NK-92 treated with Interleukin-12 subunit alpha and Interleukin-12 subunit beta, amount 100 ng/mL, for 24 hours (cell line): ENCODE measurements at places on chromosomes 7 and 10.

DNA sequence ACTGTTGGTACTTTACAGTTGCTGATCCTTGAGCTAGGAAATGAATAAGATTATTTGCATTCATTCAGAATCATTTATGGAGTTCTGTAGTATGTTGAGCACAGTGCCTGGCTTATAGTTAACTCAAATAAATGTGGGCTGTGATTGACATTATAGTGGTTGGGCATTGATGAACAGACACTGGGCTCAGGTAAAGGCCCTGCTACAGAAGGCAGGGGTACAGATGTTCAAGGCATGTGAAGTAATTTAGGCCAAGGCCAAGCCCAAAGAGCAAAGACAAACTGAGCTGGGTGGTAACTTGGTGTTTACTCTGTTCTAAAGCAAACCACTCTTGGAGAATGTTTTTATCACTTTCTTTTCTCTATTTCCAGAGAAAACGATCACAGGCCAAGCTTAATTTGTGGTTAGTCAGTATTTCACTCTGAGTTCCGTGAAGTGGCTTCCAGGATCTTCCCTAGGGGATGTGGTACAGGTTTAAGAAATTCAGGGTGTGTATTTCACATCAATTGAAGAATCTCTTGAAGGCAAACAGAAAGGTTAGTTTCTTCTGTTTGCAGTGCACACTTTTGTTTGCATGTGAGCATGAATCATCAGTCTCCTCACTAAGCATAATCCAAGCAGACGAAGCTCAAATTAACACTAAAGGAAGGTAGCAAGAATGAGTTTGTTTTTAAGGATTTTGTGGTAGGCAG, 113.9 kb upstream of the PRR15 start:
- no peak for DNase-seq

GRCh38 chr10:80988755-80989154, 451.1 kb downstream of the SH2D4B start:
- DNase-seq = no peak

DNA sequence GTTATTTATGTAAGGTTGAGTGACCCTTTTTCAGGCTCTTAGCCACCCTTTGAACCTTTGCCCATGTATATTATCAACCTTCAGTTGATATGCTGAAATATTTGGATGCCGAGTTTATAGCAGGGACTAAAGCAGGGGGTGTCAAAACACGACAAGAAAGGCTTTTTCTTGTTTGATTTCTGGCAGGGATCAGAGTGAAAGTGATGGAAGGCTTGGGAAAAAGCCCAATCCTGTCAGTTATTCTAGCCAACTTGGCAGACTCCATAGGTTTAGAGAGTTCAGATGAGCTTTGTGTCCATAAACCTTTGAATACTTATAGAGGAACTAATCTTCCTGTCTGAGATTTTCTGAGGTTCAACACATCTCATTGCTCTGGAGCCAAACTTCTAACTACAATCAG, 47.5 kb downstream of the INHBA start:
- DNase-seq = no peak

GRCh38 chr7:156732091-156732625, 91.6 kb downstream of the RNF32 start:
- DNase-seq = no peak

GRCh38 chr10:27626890-27627289, 118.7 kb downstream of the MKX start:
- DNase-seq = no peak

- no peak for DNase-seq
These were observed 670.1 kb downstream of the MAGI2 start for GRCh38 chr7:78783179-78783962.

DNA sequence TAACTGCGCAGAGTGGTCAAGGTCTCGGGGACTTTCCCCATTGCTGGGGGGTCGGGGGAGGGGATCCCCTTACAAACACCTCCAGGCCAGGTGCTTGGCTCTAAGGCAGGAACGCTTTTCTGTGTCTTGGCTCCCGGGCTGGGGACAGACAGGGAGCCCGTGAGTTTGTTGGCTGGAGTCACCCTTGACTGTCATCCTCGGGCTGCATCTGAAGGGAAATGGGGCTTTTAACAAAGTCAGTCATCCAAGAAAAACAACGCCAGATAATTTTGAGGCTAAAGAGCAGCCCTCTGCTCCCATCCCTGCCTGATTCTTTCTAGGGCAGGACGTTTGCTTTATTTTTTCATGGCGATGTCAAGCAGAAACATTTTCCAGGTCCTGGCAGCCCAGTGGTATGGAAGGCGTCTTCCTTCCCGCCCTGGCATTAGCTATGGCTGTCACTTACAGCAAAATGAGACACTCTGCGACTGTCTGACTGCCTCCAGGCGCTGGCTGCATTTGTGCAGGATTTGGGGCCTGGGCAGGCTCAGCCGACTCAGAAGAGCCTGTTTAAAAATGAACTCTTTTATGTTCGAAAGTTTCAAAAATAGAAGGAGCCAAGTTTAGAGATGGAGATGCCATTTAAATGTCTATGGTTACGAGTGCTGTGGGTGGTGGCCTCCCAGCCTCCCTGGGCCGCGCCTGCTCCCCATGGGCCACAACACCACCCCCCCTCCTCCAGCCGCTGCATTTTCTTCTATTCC, 54.7 kb upstream of the TNS3 start:
- no peak for DNase-seq

- no peak for DNase-seq
These were observed 488.2 kb downstream of the SUGCT start for GRCh38 chr7:40622941-40623501.

GRCh38 chr10:110350812-110351211, 46.1 kb upstream of the SMNDC1 start:
- DNase-seq = no peak

DNA sequence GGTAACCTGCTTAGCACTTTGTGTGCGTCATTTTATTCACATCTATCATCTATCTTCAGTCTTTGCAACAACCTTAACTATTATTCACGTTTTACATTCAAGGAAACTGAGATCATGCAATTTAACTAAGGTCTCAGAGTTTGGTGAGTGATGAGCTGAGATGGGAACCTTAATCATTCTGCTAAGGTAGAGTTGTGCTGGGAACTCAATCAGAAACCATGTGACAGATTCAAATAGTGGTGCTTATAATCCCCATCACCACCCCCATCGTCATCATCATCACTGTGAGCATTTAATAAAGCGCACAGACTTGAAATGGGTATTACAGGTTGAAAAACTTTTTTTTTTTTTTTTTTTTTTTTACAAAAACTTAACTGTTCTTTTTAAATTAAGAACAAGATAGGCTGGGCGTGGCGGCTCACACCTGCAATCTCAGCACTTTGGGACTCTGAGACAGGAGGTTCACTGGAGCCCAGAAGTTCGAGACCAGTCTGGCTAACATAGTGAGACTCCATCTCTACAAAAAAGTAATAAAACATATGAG, 160.9 kb downstream of the PIP4K2A start:
- DNase-seq = no peak

- DNase-seq = no peak
These were observed 967.8 kb upstream of the SORCS1 start for GRCh38 chr10:108132303-108132702.

GRCh38 chr10:11325817-11326216, 285.6 kb downstream of the USP6NL start:
- DNase-seq = no peak

DNA sequence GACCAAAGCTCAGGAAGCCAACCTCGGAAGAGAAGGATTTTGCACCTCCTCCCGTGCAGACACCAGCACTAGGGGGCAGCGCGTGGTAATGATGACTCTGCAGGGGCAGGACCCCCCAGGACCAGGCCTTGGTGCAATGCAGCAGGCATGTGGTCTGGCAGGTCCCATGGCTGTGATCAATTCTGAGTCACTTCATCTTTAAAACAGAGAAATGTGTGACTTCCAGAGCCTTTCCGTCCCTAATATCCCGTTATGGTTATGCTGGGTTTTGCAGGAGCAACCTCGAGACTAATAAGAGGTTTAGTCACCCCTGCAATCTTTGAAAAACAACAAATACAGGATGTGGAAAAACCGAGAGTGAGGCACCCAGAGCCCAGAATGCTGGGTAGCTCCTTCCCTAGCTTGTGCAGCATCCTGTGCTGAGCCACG, 30.2 kb upstream of the GJD4 start:
- DNase-seq = no peak

- no peak for DNase-seq
These were observed 8.6 kb downstream of the SCIN start for GRCh38 chr7:12578930-12579640.

DNA sequence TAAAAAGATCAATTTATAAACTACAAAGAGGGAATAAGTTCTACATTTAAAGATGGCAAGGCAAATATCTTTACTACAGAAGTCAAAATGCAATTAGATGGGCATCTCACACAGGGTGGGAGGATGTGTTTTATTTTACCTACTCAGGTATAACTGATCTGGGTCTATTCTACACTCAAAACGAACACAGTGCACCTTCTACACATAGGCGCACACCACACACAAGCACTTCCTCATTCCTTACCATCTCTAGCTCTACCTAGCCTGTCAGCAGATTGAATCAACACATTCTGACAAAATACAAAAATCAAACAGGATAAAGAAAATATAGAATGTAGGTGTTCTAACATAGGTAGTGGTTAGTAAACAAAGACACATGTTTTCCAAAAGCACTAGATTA, 64.8 kb downstream of the SGCE start:
- no peak for DNase-seq
